ENCODE measurements at places on chromosomes 13 and 19.

GRCh38 chr13:113969973-113970611, 3.8 kb downstream of the C13orf46 start:
- no peak for DNase-seq

GRCh38 chr19:51166846-51167490, 24.9 kb downstream of the SIGLEC7 start:
- DNase-seq, result no peak

DNA sequence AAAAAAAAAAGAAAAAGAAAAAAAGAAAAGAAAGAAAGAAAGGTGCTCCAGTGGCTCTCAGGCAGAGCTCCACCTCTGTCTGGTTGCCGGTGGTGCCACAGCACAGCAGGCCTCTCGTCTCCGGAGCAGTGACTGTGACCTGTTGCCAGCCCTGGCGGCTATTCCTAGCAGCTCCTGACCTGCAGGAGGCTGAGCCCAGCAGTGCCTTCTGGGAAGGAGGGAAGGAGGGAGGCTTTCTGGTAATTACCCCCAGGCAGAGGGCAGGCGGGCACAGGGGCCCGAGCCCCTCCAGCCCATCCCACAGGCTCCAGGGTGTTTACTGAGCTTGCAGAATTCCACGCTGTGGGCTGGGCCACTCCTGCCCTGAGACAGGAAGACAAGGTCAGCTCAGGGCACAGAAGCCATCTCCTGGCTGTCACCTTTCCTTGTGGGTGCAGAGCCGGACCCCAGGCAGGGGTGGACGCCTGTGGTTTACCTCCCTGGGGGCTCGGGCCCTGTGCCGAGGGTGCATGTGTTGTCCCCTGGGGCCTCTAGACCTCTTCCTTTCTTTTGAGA, 77.9 kb downstream of the GNG7 start:
- DNase-seq, result no peak

DNA sequence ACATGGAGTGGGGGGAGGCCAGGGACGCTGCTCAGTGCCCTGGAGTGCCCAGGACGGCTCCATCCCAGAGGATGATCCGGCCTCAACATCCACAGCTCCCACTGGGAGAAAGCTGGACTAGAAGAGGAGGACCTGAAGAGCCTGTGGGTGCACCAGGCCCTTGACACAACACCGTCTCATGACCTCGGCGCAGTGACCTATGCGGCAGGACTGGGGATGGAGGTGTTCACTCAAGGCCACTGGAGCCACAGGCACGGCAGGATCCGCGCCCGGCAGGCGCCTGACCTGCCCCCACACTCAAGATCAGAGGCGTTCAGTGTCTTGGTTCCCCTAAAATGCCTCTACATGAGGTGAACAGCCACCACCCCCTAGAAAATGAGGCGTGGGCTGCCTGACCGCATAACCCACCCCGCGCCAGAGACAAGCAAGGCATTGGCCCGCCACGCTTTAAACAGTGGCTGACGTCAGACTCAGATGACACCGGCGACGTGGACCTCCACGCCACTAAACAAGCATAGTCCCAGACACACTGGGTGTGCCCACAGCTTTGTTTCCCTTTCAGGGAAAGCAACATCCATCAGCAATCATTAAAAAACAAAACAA, 8.0 kb downstream of the SGTA start:
- DNase-seq, result no peak

GRCh38 chr19:29670255-29670654, 5.0 kb downstream of the PLEKHF1 start:
- DNase-seq, result no peak

DNA sequence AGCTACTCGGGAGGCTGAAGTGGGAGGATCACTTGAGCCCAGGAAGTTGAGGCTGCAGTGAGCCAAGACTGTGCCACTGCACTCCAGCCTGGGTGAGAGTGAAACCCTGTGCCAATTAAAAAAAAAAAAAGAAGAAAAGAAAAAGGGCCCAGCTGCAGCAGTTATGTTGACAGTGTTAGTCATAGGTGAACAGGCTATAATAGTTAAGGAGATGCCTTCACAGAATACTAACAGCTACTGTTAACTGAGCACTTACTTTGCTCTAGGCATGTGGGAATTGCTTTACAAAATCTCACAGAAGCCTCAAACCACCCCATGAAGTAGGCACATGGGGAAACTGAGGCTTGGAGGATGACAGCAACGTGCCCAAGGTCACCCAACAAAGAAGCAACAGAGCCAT, 3.9 kb downstream of the FBXO17 start:
- DNase-seq, result no peak

DNA sequence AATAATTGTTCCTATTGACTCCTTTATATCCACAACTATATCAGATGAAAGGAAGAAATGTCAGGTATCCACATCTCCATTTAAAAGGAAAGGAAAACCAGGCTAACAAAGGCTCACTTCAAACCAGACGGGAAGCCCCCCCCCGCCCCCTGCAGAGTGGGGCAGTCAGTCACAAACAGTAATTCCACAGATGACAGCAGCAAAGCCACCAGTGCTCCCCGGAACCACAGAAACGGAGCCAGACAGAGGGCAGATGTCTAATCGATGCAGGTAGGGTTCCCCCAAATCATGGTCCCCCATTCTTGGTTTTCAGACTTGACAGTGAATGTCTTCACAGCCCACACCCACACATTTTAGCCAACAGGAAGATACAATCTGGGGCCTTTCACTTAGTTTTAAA, 100.8 kb downstream of the STK24 start:
- DNase-seq, result peak; percentile 8

DNA sequence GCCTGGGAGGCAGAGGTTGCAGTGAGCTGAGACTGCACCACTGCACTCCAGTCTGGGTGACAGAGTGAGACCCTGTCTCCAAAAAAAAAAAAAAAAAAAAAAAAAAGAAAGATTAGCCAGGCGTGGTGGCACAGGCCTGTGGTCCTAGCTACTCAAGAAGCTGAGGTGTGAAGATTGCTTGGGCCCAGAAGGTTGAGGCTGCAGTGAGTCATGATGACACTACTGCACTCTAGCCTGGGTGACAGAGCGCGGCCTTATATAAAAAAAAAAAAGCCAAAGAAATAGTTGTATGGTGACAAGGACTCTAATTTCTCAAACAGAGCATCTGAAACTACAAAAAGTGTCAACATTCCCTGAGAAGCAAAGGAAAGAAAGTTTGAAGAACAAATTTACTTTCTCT, 3.4 kb downstream of the PBX4 start:
- DNase-seq, result no peak

- DNase-seq, result no peak
Observed at GRCh38 chr13:48859272-48860105, 116.2 kb upstream of the FNDC3A start.

- DNase-seq, result no peak
Observed at GRCh38 chr13:98913741-98914140, 64.1 kb downstream of the DOCK9 start.

DNA sequence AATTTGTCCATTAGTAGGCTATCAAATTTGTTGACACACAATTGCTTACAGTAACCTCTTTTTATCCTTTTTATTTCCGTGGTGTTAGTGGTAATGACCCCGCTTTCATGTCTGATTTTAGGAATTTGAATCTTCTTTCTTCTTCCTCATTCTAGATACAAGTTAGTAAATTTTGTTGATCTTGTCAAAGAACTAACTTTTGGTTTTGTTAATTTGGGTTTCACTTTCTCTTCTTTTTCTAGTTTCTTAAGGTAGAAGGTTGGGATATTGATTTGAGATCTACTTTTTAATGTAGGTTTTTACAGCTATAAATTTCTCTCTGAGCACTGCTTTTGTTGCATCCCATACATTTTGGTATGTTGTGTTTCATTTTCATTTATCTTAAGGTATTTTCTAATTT, 53.3 kb upstream of the SLC7A1 start:
- no peak for DNase-seq

DNA sequence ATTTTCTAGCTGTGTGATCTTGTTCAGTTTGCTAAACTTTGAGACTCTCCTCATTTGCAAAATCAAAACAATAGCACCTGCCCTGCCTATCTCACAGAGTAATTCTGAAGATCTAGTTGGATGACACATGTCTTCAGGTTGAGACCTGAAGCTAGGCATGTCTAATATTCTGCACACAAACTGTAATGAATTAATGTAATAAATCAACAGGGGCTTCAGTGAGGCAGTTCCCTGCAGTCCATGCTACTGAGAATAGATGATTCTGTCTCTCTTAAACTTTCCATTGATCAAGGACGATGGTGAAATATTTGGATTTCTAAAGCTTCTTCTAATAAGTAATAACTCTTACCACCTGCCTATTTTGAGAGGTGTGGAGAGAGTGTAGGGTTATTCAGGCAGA, 268.1 kb upstream of the TMTC4 start:
- no peak for DNase-seq

DNA sequence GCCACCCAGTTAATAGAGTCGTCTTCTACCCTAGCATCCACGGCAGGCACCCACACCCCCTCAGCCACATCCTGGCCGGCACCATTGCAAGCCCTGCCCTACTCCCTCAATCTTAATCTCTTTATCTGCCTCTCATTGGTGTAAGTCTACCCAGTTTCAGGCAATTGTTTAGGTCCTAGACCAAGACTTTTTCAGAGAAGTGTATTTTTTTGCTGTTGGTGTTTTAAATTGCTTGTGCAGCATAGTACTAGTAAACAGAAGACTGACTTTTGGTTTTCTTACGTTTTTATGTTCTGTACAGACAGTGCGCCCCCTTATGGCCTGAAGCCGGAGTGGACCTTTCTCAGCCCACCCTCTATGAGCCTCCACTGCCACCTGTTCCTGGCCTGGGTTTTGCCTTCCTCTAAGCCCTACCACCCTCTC, 2.3 kb upstream of the LCP1 start:
- DNase-seq, result peak; percentile 42

- DNase-seq, result no peak
Observed at GRCh38 chr13:24877531-24877930, 113.6 kb downstream of the RNF17 start.

DNA sequence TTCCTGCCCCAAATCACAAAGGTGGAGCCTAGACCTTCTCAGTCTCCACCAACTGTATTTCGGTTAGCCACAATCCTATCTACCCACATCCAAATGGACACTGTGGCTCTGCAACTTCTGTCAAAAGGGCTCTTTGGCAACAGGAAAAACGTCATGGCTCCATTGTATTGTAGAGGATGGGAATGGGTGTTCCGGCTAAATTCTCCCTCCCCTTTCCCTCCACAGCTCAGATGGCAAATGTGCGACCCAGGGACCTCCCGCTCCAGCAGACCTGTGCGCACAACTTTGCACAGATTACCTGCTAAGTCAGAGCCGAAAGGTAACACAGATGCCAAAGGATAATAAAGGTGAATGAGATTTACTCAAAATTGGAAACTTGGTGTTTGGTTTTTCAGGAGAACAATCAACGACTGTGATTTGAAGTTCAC, 968 bp upstream of the KL start:
- DNase-seq, result no peak

DNA sequence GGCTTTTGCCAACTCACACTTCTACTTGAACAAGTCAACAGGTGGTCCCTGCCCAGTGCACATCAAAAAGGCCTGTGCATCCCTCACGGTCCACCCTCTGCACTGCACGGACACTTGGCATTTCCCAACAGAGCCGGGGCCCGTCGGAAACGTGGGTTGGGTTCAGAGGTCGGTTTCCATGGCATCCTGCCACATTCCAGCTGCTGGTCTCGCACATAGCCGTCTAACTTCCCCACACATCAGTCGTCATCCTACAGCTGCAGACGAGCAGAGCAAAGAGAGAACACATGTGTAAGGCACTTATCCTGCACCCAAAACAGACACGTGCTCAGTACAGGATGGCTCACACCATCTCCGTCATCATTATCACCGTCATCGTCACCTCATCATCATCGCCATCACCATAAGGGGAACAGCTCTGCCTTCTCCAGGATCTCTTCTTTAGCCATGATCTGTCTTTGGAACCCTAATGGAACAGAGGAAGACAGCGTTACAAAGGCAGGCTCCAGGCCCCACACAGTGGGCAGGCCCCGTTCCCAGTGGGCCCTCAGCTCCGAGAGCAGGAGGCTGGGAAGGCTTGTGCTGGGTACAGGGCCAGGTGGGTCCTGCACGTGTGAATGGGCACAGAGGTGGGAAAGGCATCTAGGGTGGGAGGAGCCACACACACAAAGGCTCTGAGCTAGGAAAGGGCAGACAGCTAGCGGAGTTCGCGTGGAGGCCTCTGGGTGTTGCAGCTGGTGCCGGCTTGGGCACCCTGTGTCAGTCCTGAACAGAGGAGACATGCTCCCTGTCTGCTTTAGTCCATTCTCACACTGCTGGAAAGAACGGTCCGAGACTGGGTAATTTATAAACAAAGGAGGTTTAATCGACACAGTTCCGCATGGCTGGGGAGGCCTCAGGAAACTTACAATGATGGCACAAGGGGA, 170.8 kb upstream of the SOX1 start:
- no peak for DNase-seq

GRCh38 chr19:32368787-32369186, 23.4 kb downstream of the ZNF507 start:
- no peak for DNase-seq

DNA sequence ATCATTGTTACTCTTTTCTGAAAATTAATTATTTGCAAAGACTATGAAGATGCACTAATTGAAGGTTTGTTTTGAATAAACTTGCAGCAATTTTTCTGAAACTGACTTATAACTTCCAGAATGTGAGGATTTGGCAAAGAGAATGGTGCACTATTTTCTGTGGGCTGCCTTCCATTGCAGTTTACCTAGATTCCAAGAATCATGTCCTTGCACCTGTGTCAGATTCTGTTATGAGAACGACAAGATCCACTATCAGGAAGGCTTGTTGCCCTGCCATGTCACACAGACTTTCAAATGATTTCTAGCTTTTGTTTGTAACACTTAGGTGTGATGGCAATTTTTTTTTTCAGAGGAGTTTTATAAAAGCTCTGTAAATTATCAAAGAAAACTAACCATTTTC, 5.6 kb upstream of the SLAIN1 start:
- no peak for DNase-seq

- DNase-seq, result no peak
Observed at GRCh38 chr13:54486421-54487166, 1458.0 kb downstream of the OLFM4 start.

GRCh38 chr13:97364031-97364430, 69.9 kb upstream of the RAP2A start:
- DNase-seq, result no peak

GRCh38 chr13:78478183-78478582, 125.2 kb downstream of the POU4F1 start:
- no peak for DNase-seq
